ENCODE measurements at places on chromosomes 4 and X.

GRCh38 chr4:163256680-163257343, 75.6 kb downstream of the NPY1R start:
- DNase-seq: no peak

DNA sequence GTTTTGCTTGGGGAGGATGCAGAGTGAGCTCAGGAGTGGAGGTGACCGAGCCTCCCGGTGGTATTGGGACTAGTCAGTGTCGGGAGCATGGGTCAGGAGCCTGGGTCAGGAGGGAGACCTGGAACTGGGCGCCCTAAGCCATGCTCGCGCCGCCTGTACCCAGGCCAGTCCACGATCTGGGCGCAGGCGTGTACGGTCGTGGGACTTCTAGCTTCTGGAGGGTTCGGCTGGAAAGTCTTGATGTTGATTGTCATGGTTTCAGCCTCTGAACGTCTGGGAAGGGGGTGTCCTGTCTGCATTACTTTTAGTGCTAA, 244 bp downstream of the EIF2S3 start:
- DNase-seq: no peak

DNA sequence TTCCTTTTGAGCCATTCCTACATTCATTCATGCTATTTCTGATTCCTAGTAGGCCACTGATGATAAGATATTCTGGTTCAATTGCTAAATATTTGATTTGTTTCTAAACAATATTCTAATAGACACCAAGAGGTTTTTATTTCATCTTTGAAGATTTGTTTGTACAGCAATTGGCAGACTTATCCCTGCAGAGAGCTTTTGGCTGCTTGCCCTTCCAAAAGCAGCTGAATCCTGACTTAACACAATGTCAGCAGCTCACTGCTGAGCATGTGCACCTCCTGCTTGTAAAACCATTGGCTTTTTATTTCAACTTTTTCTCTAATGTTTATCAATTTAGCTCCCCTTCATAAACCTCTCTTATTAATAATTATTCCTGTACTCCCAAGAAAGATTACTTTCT, 45.3 kb downstream of the MMRN1 start:
- peak; percentile 13 for DNase-seq

GRCh38 chrX:104806346-104806745, 240.3 kb downstream of the IL1RAPL2 start:
- no peak for DNase-seq

All from NCI-H774 (cell line).